ENCODE measurements at places on chromosomes 1 and 21. TPM values are rescaled to one million over a fixed set of nuclear protein-coding genes. Genes with fewer than 3 reads are reported as not detected.

DNA sequence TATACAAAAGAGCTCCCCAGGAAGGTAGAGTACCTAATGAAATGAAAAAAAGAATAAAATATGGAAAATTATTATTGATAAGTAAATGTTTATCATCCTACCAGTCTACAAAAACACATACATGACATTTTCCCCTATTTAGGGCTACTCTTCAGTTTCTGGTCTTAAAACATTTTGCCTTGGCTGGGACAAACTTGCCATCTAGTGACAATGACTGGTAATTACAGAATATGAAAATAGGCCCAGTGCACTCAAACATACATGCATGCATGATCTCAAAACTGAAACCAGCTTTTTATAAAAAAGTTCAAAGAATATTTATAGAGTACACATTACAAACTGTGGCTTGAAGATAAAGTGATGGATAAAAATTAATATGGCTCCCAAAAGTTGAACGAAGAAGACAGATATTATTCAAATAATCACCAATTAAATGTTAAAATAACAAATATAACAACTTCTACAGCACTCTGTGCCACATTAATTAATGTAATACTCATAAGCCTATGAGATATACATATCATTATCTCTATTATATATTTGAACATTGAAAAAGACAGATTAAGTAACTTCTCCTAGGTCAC lies 10.5 kb upstream of the RNPC3 start:
- DNase-seq, result peak; percentile 74

- no peak for DNase-seq
Observed at GRCh38 chr1:186792870-186793581, 35.7 kb upstream of the PLA2G4A start.

DNA sequence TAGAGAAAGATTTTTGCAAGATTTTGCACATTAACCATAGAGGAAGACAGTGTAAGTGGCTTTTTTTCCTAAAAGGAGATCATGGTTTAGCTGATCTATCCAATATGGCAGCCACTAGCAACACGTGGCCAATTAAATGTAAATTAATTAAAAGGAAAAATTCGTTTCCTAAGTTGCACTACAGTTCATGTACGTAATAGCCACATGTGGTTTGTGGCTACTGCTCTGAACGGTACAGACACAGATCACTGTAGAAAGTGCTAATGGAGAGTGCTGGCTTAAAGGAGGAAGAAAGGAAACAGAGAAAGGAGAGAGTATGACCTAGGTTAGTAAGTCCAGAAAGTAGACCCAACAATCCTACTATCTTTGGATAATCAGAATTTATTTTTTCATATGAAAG lies 170.8 kb downstream of the SIPA1L2 start:
- no peak for DNase-seq

- no peak for DNase-seq
Observed at GRCh38 chr1:203180611-203181330, 5.1 kb upstream of the MYBPH start.

DNA sequence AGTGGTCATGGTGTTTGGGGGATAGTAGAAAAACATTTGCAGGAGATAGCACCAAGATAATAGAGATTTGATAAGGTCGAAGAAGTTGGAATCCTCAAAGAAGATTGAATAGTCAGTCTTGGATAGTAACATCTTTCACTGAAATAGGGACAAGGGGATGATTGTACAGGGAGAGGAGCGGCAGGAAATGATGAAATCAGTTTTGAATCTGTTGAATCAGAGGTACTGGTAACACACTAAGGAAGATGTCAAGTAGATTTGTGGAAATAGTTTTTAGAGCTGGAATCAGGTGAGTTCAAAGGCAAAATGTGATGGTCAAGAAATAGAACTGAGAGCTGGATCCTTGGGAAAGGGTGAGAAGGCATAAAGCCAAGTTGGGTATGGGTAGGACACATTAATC lies 26.5 kb downstream of the CAP1 start:
- no peak for DNase-seq

- DNase-seq, result peak; percentile 85
Observed at GRCh38 chr1:233613252-233614172, at the start of gene KCNK1. Gene KCNK1 (plus strand): TSS chr1:233614106. CDS start chr1:233614172, 66 bp downstream.

- peak; percentile 24 for DNase-seq
Observed at GRCh38 chr1:63928186-63929105, 154.6 kb downstream of the ROR1 start.

DNA sequence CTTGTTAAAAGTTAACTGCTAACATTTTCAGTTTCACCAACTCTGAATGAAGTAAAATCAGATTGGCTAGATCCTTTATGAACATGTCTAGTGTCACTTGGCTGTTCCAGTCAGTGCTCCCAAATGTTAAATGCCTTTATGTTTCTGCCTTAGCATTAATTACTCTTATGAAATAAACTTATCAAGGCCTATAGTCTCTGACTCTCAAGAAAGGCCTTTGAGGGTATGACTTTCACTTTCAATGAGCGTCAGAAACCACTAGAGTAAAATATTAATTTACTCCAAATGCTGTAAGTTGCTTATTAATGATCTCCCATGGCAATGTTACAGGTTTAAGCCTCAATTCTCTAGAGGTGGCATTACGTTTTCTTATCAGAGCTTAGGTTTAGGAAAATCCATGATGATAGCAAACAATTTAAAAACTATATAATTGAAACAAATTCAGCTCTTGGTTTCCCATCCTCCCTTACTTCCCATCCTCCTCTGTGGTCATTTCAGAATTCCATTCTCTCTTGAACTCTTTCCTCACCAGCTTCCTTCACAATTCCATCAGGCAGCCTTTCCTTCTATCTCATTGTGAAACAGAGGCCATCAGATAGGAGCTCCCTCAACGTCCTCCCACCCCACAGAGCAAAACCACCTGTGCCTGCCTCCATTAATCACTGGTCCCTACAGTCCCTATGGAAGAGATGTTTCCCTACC lies 108.6 kb upstream of the COP1 start:
- no peak for DNase-seq

GRCh38 chr1:215166886-215167285 lies 84.3 kb downstream of the KCNK2 start:
- no peak for DNase-seq

GRCh38 chr1:200960236-200960947 lies 63.1 kb downstream of the KIF21B start:
- no peak for DNase-seq

GRCh38 chr1:160996178-160996577 lies 24.8 kb downstream of the F11R start:
- DNase-seq, result no peak

DNA sequence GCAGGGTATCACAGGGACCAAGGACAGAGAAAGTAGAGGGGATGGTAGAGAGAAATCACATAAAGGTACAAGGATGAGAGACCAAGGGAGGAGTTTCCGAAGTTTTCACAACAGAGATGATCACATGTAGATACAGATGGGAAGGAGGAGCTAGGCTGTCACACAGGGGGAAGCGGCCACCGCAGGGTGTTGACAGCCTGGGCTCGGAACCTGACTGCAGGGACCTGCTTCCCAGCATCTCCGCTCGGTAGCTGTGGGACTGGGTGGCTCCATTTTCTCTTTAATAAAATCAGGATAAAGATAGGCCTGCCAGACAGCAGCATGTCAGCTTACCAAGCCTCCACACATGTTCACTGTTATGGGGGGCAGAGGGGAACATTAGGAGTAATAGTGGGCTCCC lies 32.3 kb downstream of the CDCA8 start:
- DNase-seq, result no peak

GRCh38 chr1:68673771-68674170 lies 176.9 kb upstream of the DEPDC1 start:
- no peak for DNase-seq

DNA sequence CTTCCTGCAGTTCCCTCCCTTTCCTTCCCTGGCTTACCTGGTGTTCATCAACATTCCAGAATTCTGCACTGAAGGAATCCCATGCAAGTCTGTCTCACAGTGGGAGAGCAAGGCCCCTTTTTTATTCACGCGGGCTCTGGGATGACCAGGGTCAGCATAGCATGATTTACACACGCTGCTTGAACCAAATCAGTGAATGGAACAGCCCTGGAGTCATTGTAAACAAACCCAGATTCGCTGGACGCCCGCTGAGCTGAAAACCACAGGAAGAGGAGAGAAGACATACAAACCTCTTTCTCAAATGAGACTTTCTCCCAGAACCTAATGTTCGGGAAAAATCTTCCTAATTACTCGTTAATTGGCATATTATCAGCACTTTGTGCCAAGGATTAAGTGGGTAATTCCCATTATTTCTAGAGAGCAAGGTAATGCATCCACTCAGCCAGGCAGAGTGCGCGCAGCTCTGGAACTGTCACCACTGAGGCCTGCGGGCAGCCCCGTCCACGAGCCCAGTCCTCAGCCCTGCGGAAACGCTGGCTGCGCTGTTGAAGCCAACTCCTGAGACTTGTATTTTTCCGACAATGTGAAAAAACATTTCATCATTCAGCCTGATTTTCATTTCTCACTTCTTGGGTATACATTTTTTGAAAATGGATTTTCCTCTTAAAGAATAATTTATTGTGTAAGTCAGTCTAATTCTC lies 140.0 kb downstream of the ETS2 start:
- no peak for DNase-seq

The GORAB gene
- 20.2 TPM for total RNA-seq

The DNAJC28 gene
- total RNA-seq, result 2.8 TPM

The BTBD8 gene
- total RNA-seq, result 8.1 TPM

The ECM1 gene
- 19.3 TPM for total RNA-seq

The CAMK2N1 gene
- total RNA-seq, result 2.2 TPM

The RPTN gene
- total RNA-seq, result not detected

The VSIG8 gene
- not detected for total RNA-seq

The KIF26B gene
- 4.0 TPM for total RNA-seq

The GJA9 gene
- not detected for total RNA-seq

The CELA2A gene
- total RNA-seq, result not detected
